Lung microvascular endothelial cell (primary cell): ENCODE measurements at places on chromosomes 7 and 10. TPM values are rescaled to one million over a fixed set of nuclear protein-coding genes. Genes with fewer than 3 reads are reported as not detected.

SPDYE8 gene
- not detected in 2 replicates for total RNA-seq

GDF10 gene
- total RNA-seq: under 0.01 TPM in 1 of 2 replicates, not detected in the other

GRM3 gene
- total RNA-seq: not detected in 2 replicates

ALOX5 gene
- total RNA-seq: not detected in 2 replicates

CAMK2B gene
- total RNA-seq: under 0.01 and 0.22 TPM in 2 replicates

GRCh38 chr7:101953248-101953819, 135.9 kb downstream of the CUX1 start:
- DNase-seq: no peak

DNA sequence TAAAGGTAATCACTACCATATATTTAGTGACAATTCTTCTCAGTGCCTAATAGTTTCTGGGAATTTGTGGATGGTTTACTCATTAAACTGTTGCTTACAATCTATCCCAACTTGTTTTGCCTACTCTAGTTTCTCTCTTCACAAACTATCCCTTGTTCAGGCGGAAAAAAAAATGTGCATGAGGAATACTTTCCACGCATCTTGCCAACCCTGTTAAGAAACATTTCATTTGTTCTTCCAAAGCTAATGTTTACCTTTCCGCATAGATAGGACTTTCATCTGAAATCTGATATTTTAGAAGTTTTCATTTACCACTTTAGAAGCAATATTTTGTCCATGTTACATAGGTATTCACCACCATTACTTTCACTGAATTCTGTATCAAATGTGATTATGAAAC, 191.9 kb downstream of the MDFIC start:
- DNase-seq: peak; percentile 94

- DNase-seq: no peak
Measured at GRCh38 chr7:48971173-48971572, 46.8 kb downstream of the CDC14C start.

DNA sequence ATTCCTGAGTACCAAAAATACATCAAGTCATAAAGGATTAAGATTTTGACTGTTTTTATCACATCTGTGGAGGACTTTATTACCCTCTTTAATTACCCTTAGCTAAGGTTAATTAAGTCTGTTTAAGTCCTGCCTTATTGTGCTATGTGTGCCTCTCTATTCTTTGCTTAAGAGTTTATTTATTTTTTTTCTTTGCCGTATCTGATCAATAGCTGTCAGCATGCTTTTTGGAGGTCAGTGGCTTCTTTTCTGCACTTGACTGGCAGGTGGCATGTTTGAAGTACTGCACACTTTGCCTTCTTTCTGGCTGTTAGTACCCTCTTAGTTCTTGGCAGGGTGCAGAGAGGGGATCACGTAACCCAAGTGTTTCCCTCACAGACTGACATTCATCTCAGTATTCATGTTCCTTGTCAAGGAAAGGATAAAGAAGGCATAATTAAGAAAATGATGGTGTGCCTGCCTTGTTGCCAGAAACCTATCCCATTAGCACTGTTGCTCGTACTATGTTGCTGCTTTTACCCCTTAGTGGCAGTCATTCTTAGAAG, 225.8 kb downstream of the EXOC4 start:
- no peak for DNase-seq

GRCh38 chr10:89047397-89047796, 56.8 kb downstream of the FAS start:
- DNase-seq: no peak

- DNase-seq: peak; percentile 63
Measured at GRCh38 chr7:141696348-141696747, 5.6 kb downstream of the DENND11 start.

GRCh38 chr7:64890761-64891362, 12.2 kb upstream of the ZNF273 start:
- DNase-seq: no peak

DNA sequence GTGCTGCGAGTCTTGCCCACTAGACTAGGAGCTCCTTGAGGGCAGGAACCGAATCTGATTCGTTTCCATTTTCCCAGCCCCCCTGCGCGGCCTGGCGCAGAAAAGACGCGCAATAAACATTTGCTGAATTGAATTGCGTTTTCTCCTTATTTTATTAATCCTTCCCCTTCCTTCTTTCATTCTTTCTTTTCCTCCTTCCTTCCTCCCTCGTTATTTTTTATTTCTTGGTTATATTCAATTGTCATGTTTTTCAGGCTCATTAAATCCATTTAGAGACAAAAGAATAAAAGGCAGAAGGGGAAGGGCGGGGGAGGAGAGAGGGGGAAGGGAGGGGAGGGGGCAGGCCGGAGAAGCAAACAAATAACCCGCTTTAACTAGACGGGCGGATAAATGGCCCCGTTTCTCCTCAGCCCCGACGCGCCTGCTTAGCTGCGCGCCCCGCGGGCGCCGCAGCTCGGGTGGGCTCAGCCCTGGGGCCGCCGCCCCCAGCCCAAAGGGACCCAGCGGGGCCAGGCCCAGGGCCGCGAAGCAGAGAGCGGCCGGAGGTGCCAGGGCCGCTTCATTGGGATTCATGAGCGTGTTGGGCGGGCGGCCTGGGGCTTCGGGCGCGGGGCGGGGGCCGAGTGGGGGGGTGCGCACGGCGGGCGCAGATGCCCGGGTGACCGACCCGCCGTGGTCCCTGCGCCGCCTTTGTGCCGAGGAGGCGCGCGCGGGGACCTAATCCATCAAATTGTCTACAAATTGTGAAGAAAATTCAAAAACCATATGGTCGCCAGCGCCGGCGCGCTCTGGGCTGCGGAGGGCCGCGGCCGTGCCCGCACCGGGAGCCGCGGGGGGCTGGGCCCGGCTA, 5.0 kb downstream of the LBX1 start:
- no peak for DNase-seq

GRCh38 chr7:4959893-4960292, 906 bp upstream of the MMD2 start:
- no peak for DNase-seq

DNA sequence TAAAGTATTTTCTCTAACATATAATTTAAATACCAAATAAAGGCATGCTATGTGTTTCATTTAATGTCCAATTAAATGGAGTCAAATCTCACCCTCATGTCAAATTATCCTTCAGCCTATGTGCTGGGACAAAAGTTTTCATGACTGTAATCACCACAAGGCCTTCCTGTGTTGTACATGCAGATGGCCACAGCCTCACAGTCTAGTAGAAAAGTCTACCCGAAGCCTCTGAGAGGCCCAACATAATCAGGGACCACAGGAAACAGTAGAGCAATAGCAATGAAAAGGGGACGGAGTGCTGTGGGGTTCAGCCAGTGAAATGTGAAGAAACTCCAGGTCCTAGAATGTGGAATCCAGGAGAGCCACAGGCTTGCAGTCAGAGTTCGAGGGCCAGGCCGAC, 140.2 kb upstream of the KLF6 start:
- peak; percentile 25 for DNase-seq

DNA sequence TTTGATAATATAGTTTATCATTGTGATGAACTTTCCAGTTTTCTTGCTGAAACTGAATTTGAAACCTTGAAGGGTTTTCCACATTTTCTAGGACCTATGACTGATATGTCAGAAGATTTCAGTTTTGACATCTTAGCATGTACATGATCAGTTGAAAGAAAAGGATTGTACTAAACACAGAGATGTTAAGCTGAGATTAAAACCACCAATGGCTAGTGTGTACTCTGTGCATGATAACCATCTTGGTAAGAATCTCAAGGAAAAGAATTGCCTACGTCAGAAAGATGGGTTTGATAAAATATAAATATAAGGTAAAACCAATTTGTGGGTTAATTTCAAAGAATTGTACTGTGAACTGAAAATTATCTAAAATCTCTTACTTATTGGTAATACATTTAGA, 776.4 kb downstream of the GATA3 start:
- DNase-seq: no peak

DNA sequence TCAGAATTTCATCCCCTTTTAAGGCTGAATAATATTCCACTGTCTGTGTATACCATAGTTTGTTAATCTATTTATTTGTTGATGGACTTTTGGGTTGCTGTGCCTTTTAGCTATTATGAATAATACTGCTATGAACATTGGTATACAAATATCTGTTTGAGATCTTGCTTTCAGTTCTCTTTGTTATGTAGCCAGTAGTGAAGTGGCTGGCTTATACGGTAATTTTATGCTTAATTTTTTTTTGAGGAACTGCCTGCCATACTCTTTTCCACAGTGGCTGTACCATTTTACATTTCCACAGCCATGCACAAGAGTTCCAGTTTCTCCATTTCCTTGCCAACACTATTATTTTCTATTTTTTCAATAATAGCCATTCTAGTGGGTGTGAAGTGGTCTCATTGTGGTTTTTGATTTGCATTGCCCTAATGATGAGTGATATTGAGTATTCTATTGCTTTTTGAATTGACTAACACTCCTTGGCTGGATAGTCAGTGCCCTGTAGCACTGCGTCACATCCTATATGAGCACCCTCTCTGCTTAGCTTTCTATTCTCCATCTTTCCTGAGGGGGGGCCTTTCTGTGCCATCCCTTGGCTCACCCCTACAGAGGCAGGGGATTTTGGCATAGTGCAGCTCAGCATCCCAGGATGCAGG, 29.4 kb upstream of the RAPGEF5 start:
- no peak for DNase-seq
